ENCODE measurements at places on chromosomes 12 and 14.

- no peak for DNase-seq
Measured at GRCh38 chr12:100138048-100138802, 4.4 kb downstream of the BLTP3B start.

DNA sequence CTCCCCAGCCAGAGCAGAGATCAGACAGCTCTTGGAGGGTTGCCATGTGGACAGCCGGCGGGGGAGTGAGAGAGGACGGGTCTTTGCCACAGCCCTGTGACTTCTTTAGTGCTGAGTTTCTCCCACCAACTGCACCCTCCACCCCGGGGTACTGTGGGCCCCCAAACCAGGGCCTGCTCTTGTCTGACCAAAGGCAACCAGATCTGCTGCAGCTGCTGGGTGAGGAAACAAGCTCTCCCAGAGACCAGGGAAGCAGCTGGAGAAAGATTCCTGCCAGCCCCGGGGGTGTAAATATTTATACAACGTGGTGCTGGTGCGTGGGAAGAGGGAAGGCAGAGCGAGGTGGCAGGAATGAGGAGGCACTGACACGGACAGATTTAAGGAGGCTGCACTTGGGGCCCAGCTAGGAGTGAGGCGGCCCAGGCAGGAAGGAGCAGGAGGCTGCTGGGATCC, 14.3 kb upstream of the ZFP36L1 start:
- DNase-seq, result no peak

- DNase-seq, result no peak
Measured at GRCh38 chr14:94885481-94886155, 115.7 kb upstream of the GSC start.

GRCh38 chr12:53975479-53976152, 862 bp upstream of the HOTAIR start:
- DNase-seq, result no peak

- no peak for DNase-seq
Measured at GRCh38 chr12:85874031-85874461, at the start of gene NTS. Gene NTS (plus strand): TSS chr12:85874295. CDS start chr12:85874404, 109 bp downstream.

DNA sequence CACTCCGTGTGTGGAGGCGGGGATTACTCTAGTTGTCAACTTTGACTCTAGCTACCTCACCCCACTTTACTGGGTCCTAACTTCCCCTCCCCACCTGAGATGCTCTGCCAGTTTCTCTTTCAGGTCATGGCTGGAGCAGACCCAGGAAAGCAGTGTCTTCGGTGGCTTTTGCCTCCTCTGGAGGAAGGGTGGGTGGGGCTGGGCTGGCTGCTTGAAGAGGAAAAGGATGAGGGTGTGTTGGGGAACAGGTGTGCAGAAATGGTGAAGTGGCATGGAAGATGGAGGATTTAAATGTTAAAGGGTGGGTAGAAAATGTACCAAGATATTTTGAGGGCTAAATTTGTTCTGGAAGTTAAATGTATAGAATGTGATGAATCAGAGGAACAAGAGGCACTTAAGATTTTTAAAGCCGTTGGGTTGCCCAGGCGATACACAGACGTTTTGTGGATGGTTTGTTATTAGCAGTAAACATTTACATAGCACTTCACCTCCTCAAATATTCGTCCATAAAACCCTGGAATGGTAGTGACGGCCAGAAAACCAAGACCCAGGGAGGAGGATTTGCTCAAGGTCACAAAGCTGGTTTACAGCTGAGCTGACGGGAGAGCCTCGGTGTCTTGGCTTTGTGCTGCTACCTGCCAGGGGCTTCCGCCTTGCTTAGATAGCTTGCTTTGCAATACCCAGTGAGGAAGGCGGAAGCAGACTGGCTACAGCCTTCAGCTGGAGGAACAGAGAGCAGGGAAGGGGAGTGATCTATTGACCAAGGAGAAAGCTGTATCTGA, 72.2 kb upstream of the PRMT8 start:
- DNase-seq, result no peak

- no peak for DNase-seq
Measured at GRCh38 chr14:100788517-100788916, 37.4 kb upstream of the MEG3 start.

DNA sequence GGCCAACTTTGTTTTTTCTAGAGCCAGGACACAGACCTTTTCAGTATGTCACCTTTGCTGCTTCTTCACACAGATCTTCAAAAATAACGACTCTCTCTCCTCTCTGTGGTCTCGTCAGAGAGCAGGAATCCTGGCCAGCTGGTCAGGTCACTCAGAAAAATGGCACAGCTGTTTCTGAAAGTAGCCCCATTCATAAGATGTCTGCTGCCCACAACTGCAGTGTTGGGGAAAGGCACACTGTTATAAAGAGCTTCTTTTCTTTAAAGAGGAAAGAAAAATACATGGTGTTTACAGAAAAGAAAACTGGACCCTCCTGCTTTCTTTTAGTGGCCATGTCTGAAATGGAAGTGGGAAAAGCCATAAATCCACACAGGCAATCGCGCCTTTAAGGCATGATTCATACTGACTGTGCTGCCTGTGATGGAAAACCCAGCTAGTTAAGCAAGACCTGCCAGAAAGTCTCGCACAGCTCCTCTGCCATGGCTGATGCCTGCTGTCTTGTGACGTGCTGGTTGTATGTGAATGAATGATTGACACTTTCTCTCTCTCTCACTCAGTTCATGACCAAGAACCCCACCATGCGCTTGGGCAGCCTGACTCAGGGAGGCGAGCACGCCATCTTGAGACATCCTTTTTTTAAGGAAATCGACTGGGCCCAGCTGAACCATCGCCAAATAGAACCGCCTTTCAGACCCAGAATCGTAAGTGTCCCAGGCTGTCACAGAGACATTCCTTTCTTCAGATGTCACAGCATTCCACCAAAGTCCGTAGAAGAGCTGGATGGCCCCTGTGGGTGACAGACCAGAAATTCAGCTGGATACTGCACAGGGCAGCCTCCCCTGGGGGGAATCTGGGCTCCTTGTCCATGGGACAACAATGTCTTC, 147.9 kb upstream of the HIF1A start:
- no peak for DNase-seq

DNA sequence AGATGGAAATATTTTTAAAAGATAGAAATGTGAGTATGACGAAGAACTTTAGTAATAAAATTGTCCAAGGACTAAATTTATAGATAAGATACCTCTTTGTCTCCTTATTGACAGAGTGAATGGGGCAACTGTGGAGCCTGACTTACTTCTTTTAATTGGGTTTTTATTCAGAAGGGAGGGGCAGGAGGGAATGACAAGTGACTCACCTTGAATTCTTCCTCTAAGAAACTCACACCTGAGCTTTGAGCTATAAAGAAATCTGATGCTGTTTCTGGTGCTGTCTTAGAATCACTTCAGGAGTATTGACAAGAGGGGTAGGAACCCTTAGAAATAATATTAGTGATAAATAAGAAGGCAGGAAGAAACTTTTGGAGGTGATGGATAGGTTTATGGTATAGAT, 951 bp downstream of the NR1H4 start:
- DNase-seq, result no peak

DNA sequence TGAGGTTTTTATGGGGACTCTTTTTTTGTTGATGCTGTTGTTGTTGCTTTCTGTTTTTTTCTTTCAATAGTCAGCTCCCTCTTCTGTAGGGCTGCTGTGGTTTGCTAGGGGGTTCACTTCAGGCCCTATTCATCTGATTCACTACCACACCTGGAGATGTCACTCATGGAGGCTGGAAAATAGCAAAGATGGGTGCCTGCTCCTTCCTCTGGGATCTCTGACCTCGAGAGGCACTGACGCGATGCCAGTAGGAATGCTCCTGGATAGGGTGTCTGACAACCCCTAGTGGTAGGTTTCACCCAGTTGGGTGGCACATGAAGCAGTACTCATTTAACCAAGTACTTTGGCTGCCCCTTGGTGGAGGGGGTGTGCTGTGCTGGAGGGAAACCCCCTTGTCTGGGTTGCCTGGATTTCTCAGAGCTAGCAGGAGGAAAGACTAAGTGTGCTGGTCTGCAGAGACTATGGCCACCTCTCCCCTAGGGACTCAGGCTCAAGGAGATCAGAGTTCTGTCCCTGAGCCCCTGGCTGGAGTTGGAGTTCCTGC, 745.5 kb downstream of the TMTC2 start:
- DNase-seq, result no peak

DNA sequence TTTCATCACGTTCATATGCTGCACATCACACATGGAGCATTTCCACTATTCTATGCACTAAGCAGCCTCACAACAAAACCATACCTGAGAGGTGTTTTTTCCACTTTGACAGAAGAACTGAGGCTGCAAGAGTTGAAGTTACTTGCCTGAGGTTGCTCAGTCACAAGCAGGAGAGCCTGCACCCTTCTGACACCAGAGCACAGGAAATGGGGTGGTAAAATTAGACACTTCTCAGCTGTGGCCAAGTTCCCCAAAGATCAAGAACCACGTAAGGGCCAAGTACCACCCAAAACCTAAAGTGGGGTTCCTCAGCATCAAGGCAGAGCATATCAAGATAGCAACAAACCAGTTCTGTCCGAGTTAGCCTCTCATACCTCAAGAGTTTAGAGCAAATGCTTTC, 185.8 kb downstream of the CAPZA3 start:
- DNase-seq, result no peak

DNA sequence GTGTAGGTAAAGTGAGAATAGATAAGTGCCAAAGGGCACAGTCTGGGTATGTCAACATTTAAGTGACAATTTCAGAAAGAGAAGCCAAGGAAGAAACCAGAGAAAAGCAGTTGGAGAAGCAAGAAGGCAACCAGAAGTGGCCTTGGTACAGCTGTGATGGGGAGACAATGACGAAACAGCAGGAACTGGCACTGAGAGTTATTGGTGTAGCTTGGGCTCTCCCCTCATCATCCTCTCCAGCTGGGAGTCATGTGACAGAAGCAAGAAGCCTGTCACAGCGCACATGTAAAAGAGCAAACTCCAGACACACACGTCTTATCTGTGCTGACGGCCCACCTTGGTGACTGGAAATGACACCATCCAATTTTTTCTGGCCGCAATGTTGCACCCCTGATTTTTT, 203.3 kb upstream of the NUDT4 start:
- DNase-seq, result no peak

DNA sequence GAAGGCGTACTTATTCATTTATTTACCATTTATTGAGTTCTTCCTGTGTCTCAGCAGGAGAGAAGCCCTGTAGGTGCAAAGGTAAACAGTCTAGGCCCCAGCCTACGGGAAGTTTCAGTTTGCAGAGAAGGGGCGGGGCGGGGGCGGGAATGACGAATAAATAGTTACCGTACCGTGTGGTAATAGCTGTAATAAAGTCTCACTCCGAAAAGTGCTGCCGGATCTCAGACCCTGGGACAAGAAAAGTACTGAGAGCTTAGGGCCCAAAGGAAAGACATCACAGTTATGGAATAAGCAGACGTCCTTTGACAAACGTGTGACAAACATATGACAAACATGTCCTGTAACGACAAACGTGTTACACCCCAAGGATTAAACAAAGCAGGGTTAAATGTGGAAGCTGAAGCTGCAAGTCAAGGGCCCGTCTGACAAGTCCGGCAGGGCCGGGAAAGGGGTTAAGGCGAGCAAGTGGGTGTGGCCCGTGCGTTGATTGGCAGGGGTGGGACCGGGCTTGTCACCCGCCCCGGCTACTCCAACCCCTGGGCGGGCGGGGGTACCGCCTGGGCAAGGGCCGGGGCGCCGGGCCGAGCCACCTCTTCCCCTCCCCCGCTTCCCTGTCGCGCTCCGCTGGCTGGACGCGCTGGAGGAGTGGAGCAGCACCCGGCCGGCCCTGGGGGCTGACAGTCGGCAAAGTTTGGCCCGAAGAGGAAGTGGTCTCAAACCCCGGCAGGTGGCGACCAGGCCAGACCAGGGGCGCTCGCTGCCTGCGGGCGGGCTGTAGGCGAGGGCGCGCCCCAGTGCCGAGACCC, at the start of gene LRP10:
TSS of gene LRP10 (plus strand) at position 517 of the 809 bp plus-strand sequence. CDS start 564 bp downstream, outside the sequence.
- DNase-seq, result peak; percentile 70

- no peak for DNase-seq
Measured at GRCh38 chr12:115320451-115320850, 636.5 kb upstream of the TBX3 start.

DNA sequence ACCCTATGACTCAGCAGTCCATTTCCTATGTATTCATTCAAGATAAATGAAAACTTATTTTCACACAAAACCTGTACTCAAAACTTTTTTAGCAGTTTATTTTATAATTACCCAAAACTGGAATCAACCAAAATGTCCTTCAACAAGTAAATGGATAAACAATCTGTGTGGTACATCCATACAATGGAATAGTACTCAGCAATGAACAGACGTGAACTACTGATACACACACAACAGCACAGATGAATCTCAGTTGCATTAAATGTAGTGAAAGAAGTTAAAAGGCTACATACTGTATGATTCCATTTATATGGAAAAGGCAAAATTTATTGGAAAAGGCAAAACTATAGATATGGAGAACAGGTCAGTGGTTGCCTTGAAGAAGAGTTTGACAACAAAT, 90.1 kb downstream of the KIAA0586 start:
- no peak for DNase-seq

- DNase-seq, result no peak
Measured at GRCh38 chr14:25868521-25869314, 729.1 kb downstream of the NOVA1 start.

DNA sequence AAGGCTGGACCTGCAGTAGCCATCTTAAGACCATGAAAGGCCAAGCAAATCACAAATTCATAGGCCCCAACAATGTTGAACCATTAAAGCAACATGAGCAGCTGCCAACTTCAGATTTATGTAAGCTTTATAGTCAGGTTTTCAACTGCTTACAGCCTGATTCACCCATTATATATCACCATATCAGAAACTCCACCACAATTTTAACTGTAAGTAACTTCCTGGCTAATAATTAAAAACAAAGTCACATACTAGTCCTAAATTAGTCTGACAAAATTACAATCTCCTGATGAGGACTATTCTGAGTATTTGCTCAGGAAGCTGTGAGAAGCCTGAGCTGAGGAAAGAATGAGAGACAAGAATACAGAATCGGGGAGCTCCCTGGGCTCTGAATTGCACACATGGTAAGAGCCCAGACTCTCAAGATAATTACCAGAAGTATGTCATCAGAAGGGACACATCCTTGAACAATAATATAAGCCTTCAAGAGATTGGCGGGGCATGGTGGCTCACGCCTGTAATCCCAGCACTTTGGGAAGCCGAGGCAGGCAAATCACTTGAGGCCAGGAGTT, 55.1 kb downstream of the NUMB start:
- DNase-seq, result no peak

- DNase-seq, result no peak
Measured at GRCh38 chr12:90987101-90987500, 17.7 kb downstream of the EPYC start.

- DNase-seq, result no peak
Measured at GRCh38 chr12:84508851-84509260, 403.7 kb downstream of the SLC6A15 start.

Measured in amniotic stem cell (primary cell).